Activated CD8-positive, alpha-beta memory T cell treated with anti-CD3 and anti-CD28 coated beads for 4 hours (primary cell): ENCODE measurements at places on chromosomes 13 and 19.

- no peak for DNase-seq
Observed at GRCh38 chr13:96900986-96901385, 93.3 kb downstream of the OXGR1 start.

GRCh38 chr19:52336791-52337381, 843 bp downstream of the ZNF610 start:
- DNase-seq = no peak

DNA sequence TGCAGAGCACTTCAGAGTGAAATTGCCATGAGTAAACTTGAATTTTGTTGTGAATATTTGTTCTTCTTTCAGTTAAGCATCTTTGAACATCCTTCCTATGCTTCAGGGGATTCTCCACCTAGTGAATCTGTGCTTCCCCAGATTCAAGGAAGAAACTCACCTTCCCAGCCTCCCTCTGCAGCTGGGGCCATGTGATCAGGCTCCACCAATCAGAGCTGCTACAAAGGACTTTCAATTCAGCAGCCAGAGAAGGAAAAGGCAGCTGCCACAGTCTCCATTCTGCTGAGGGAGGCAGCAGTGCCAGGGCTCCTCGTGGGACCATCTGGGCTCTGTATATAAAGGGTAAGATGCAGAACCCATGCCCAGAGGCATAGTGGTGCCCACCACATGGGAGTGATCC, 89.7 kb upstream of the SIAH3 start:
- DNase-seq = no peak

DNA sequence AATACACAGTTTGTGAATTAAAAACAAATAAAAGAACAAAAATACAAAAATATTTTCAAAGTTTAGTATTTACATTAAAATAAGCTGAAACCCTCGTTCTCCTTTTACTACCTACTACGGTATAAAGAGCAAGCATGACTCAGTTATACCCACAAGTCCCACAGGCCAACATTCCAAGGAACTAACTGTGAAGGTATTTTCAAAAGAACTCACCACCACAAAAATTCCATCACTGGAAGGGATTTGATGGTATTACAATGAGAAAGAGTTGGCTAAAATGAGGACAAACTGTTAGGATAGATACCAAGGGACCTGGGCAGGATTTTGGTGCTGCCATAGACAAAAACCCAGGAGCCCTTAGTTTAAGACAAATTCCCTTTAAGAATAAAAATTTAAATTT, 122.7 kb downstream of the TBC1D4 start:
- DNase-seq = no peak

- DNase-seq = no peak
Observed at GRCh38 chr13:88676016-88676415, 1004.8 kb downstream of the SLITRK5 start.

GRCh38 chr19:35229601-35230000, 1.1 kb upstream of the FAM187B start:
- no peak for DNase-seq

DNA sequence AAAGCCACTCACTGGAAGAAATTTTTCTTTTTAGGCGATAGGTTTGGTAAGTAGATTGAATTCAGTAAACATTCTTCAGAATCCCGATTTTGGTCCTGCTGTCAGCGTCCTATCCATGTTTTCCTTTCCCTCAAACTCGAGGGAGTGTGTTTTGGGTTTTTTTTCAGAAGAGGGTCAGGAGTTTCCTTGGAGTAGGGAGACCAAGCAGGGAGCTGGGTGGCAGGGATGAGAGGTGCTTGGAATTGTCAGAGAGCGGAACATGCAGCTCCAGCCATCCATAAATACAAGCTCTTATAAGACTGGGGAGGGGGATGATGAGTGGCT, 1.6 kb upstream of the PCDH8 start:
- no peak for DNase-seq

DNA sequence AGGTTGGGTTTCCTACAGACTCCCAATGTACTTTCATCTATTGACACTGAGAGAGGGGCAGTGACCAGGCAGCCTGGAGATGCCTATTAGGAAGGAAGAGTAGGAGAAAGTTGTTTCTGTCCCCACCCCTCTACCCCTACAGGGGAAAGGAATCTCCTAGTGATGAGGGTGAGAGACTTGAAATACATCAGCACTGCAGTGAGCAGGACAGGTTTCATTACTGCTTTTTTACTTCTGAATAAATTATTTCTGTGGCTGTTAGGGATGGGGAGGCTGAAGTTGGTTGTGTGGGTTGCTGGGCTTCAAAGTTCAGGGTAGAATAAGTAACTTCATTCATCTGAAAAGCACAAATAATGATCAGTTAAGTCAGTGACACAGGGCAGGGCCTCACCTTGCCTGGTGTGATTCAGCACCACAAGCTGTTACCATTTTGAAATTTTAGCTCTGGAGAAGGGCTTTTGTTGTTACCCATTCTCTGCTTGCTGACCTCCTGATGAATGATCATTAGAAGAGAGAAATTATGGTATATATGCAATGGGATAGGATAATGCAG, 19.3 kb downstream of the CEACAM1 start:
- DNase-seq = no peak

DNA sequence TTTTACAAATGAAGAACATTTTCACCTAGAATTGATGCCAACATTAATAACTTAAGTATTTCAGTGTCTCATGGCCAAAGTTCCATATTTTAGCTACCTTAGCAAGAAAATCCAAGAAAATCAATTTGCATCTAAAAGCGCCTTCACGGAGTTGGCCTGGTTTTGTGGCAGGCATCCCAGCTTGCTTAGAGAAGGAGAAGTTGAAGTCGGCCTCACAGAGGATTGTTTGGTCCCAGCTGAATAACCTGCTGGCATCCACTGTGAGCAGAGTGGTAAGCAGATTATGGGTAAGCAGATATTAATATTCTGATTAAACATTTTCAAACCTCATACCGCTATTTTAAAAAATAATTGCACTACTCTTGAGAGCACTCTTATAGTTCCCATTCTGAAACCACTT, 62.3 kb upstream of the STARD13 start:
- no peak for DNase-seq

DNA sequence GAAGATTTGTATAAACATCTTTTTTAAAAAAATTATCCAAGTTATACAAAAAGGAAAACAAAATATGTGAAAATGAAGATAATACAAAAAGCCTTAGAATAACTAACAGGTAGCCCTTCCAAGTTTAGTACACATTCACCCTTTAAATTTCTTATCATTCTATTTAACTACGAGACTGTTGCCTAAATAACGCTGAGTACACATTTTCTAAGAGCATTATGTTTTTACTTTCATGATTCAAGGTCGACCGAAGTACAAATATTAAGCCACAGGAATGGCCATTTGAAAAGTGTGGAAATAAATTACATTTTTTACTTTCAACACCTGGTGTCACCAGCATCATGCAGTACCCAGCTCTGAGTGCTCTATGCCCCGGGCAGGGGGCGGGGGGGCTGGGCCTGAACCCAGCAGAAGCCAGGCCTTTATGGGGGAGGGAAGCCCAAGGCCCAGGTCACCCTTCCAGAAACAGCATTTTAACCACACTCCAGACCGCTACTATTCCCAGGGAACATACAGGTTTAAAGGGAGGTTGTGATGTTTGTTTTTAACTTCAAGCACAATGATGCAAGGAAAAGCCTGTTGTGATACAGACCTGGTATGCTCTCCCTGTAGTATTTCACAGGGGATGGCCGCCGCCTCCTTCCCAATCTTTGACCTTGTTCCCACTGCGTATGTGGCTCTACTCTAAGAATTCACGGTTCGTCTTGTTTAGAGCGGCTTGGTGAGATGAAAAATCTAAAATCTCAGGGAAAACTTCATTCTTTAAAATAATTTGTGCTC, 24.0 kb downstream of the GGACT start:
- DNase-seq = no peak

GRCh38 chr13:76741046-76741445, 145.2 kb downstream of the KCTD12 start:
- DNase-seq = no peak

GRCh38 chr13:49308097-49308875, 60.6 kb downstream of the CDADC1 start:
- DNase-seq = no peak

GRCh38 chr19:37719111-37719926, at the start of gene ZNF607:
ZNF607 (minus strand) TSS chr19:37719761; CDS start chr19:37711618, 8,143 bp downstream.
- DNase-seq = peak; percentile 67

GRCh38 chr13:76703216-76703615, 183.0 kb downstream of the KCTD12 start:
- no peak for DNase-seq

GRCh38 chr13:27022571-27023311, 148.9 kb downstream of the USP12 start:
- no peak for DNase-seq

DNA sequence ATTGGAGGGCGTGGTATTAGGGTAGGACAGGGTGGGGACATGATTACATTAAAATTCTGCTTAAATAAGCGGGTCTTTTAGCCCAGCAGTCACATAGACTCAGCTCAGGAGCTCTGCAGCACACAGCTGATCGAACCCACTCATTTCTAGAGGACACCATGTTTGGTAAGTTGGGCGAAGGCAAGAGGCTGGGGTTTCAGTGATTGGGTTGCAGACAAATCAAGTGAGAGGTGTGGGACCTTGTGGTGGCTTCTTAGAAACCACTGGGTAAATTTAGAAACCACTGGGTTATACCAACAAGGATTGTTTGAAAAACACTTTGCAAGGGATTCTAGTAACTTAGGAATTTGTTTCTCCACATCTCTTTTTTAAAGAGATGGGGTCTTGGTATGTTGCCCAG, at the start of gene LEUTX:
Gene LEUTX (plus strand): TSS at position 92 of the 400 bp plus-strand sequence. CDS start 67 bp downstream, at position 159.
- no peak for DNase-seq

DNA sequence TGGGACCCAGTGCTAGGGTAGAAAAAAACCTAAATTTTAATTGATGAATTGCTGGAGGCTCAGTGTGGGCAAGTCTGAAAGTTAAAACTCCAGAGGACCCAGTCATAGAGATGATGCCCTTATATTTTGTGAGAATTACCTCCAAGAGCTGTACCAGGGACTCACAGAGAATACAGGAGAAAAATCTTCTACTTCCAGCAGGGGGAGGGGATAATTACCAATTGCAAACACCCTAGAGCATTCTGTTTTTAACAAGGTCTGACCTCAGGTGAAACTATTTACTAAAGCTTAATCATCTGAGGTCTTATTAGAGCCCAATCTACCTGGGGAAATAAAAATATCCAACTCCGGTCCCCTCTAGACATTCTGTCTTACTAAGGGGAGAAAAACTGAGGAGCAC, 994.7 kb upstream of the MIR17HG start:
- no peak for DNase-seq

DNA sequence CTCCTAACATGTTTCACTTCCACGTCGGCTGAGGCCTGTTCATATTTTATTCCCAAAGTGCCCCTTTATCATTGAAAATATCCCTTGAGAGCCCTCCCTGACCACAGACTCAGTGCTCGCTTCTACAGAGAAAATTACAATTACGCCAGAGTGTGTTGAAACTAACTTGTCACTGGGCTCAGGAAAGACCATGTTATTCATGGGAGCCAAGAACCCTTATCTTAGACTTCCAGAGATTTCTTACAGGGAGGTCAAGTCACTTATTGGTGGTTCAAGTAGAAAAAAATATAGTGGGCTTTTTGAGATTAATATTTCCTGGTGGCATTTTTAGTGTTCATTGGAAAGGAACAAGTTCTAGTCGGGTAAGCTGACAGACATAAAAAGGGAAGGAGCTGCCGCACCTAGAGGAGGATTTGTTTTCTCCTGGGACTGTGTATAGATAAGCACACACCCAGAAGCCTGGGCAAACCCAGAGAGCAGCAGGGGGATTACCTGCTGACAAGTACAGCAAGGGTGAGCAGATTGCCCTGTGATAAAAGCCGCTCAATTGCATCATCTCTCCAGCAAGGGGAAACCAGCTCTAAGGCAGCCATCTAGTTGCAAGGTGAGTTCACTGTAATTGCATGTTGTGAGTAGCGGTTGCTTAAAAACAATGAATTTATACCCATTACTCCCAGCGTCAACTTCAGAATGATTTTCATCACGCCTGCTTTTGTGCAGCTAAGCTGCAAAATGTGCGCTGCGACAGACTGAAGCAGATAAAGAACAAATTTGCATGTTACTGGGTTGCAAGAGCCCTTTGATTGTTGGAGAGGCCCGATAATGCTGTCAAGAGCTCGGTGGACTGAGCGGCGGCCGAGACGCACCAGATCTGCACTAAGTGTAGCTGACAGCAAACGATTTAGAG, 46.2 kb downstream of the DCT start:
- no peak for DNase-seq

DNA sequence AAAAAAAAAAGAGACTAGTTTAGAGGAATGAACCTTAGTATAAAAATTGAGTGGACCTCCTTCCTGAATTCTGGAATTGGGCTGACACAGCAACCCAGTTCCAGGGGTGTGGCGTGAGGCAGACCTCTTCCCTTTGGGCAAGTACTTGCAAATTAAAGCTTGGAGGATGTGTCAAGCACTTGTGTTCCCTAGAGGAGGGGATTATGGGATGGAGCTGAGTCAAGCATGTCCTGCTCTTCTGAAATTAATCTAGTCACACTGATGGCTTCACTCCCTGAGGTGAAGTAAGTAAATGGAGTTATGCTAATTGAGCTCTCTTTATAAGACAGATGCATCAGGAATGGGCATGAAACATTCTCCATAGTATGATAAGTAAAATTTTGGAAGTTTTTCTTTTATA, 107.7 kb upstream of the HTR2A start:
- DNase-seq = no peak

DNA sequence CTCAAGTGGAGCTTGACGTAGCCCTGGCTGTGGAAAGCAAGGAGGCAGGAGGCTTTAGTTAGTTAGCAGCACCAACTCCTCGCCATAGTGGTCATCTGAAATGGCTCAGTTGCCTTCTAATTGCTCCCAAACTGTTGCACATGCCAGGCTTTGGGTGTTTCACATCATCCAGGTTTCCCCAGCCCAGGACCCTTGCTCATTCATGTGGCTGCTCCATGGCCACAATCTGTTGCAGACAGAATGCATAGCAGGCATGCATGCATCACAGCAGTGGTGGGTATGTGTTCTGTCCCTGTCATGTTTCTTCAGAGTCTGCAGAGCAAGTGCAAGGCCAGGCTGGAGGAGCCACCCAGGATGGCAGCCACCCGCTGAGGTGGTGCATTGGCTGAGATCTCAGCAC, 407.6 kb downstream of the TSHZ3 start:
- no peak for DNase-seq

DNA sequence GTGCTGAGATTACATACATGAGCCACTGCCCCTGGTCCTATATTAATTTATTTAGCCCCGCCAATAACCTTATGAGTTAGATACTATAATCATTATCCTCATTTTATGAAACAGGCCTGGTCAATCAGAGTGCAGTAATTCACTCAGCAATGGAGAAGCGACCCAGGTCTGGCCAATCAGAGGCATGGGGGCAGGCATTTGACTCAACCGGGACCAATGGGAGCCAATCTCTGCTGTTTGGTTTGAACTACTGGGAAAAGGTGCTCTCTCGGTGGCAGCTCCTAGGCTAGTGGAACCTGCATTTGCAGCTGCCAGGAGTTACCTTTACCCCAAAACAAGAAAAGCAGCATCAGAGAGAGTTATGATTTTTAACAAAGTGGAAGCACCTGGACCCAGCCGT, 6.6 kb downstream of the SIRT2 start:
- DNase-seq = no peak

GRCh38 chr19:52536448-52536800, 9.0 kb downstream of the ZNF808 start:
- no peak for DNase-seq
